ENCODE measurements at places on chromosomes 2 and 18.
A peak's percentile ranks its signal among the peaks of the same experiment; 100 is the strongest.

- peak; percentile 21 for DNase-seq
Measured at GRCh38 chr18:68568364-68569155, 146.3 kb downstream of the TMX3 start.

DNA sequence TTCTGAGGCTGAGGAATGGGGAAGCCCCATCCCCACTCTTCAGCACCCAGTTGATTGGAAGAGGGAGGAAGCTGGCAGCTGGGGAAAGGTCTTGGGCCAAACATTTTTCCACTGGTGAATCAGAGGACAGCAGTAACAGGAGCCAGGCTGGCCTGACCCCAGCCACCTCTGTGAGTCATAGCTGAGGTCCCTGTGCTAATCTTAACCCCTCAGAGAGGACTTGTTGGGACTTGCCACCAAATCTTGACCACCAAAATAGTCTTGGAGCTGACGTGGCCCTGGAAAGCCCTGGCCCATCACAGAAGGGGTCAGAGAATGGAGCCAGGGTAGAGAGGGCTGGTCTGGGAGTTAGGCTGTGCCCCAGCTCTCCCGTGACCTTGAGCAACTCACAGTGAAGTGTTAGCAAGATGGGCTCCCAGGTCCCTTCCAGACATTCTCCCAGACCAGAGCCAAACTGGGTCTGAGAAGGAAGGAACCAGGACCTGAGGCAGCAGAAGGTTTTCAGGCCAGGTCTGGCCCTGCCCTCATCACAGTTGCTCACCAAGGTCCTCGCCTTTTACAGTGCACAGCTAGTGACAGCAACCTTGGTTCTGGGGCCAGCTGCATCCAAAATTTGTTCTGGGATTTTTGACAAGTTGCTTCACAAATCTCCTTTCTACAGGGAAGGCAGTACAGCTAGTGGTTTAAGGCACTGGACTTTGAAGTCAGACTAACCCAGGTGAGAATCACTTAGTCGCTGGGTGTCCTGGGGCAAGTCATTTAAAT lies 266.6 kb downstream of the CYP26B1 start:
- DNase-seq, result no peak

DNA sequence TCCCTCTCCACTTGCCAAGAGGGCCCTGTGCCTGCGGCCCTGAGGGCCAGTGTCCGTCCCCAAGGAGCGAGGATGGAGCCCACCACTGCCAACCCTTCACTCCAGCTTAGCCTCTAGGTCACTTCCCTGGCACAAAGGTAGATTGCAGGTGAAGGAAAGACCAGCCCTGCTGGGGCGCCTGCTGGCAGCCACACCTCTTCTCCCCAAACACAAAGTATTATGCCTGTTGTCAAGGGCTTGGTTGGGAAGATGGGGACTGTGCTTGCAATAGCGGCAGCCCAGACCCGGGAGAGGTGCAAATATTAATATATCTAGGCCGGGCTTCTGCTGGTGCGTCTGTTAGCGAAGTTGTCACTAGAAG lies 7.7 kb downstream of the KCNF1 start:
- no peak for DNase-seq

- no peak for DNase-seq
Measured at GRCh38 chr18:44957025-44957424, 276.3 kb downstream of the SETBP1 start.

GRCh38 chr2:167697948-167698347 lies 549.4 kb downstream of the STK39 start:
- DNase-seq, result no peak

DNA sequence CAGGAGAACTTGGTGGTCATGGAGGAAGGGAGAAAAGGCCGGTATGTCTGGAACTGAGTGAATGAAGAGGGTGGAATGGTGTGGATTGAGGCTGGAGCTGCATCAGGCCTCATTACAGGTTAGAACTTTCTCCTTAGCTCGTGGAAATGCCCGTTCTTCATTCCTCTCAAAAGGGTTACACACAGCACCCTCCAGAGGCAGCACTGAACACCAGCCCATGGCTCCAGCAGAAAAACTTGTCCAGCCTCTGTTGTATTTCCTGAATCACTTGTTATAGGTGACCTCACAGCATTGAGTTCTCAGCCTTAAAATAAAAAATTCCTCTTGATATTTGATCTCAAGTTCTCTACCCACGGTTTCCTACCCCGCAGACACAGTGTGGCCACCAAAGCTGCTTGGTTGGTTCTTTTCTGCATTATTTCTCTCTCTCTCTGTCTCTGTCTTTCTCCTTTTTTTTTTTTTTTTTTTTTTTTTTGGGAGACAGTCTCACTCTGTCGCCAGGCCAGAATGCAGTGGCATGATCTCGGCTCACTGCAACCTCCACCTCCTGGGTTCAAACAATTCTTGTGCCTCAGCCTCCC lies 89.6 kb downstream of the ITGB1BP1 start:
- peak; percentile 68 for DNase-seq

DNA sequence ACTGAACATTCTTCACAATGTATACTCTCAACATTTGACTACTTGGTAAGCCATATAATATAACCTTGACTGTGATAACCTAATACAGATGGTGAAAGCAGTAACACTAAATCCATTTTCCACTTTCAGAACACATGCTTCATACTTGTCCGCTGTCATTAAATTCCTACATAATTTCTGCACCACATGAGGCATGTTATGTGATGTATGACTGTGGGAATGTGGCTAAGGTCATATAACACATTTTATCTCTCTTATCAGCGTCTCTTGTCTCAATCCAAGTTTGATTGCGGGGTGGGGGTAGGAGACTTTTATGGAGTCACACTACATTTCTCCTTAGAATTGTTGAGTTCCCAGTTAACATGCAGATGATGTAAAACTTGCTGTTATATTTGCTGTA lies 110.9 kb downstream of the MTCL1 start:
- no peak for DNase-seq

DNA sequence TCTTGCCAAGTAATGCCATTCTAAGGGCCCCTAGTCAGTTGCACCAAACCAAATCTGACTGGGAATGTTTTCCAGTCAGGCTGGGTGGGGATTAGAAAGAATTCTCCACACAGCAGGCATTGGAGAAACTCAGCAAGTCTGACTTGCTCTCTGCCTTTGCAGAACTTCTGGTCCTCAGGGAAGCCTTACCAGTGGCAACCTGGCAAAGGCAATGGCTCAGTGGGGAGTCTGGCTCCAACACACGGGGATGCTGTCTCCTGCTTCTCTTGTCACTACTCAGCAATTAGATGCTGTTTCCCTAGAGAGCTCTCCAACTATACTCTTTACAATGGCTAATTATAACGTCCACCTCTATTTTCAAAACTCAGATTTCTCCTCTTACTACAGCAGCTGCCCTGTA lies 810.7 kb downstream of the LRRTM4 start:
- DNase-seq, result no peak

GRCh38 chr2:230913406-230914143 lies 11.5 kb downstream of the GPR55 start:
- DNase-seq, result peak; percentile 74

GRCh38 chr18:30450927-30451326 lies 591.6 kb downstream of the DSC3 start:
- DNase-seq, result no peak

DNA sequence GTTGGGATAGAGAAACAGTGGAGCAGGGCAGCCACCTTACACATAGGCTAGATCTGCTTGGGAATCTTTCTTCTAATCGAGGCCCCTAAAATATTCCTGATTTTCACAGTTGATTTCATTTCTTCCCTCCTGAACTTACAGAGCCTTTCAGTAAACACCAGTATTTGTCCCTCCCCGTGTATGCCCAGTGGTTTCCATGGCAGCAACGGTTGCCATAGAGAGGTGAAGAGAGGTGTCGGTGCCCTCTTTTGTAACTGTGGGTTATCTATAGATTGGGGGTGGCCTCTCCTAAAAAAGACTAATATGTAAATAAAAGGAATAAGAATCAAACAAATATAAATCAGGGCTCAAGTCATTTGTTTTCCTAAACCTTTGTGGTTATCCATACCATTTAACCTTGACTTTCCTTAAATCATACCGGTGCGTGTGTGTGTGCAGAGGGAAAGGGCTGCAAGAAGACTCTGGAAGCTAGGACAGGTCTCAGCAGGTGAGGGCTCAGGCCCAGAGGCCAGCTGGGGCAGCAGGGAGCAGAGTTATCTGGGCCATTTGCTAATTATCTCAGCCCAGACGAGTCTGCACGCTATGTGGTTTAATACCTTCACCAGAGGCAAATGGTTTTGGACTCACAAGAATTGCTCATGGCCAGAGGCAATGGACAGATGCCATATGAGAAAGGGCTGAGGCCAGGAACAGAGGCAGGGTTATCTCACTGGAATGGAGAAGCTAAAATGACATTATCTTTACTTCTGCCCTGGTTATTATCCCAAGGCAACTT lies 35.5 kb downstream of the LIPG start:
- DNase-seq, result peak; percentile 37

DNA sequence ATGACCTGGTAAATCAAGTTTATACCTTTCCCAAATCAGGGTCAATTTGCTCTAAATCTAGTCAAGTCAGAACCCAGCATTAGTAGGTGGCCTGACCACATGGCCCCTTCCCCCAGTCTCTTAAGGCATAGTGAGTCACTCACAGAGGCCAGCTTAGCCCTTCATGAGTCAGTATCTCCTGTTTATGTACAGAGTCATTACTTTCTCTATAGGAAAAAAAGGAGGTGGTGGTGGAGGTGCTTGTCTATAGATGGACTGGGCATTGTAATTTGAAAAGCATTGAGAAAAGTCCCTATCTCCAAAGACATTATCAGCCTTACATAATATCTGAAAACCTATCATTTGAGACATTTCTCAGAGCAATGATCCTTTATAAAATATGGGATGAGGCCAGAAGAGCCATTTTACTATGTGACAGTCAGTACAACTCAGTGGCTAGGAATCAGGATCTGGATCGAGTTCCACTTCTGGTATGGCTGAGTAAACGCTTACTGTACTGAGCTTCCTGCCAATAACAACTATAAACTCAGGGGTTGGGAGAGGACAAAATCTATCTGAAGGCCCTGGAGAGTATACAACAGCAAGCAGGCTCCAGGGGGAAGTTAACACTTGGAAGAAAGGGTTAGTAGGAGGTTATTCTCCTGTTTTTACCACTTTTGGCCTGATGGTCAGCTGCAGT lies 22.5 kb upstream of the SIGLEC15 start:
- peak; percentile 36 for DNase-seq

- DNase-seq, result peak; percentile 67
Measured at GRCh38 chr2:138502255-138503086, 901 bp downstream of the SPOPL start.

DNA sequence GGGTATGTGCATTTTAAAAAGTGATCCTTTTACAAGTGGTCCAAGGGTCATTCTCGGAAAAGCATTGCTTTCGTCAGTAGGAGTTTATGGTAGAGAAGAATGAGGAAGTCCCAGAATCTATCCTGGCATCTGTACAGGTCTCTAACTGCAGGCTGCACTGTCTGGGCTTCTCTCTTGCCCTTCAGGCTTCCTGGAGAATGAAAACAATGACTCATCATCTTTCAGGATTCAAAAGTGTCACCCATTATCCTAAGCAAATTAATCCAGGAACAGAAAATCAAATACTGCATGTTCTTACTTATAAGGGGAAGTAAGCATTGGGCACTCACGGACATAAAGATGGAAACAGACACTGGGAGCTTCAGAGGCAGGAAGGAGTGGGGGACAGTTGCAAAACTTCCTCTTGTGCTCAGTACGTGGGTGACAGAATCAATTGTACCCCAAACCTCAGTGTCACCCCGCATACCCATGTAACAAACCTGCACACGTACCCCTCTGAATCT lies 60.2 kb upstream of the TXNDC2 start:
- peak; percentile 98 for DNase-seq

DNA sequence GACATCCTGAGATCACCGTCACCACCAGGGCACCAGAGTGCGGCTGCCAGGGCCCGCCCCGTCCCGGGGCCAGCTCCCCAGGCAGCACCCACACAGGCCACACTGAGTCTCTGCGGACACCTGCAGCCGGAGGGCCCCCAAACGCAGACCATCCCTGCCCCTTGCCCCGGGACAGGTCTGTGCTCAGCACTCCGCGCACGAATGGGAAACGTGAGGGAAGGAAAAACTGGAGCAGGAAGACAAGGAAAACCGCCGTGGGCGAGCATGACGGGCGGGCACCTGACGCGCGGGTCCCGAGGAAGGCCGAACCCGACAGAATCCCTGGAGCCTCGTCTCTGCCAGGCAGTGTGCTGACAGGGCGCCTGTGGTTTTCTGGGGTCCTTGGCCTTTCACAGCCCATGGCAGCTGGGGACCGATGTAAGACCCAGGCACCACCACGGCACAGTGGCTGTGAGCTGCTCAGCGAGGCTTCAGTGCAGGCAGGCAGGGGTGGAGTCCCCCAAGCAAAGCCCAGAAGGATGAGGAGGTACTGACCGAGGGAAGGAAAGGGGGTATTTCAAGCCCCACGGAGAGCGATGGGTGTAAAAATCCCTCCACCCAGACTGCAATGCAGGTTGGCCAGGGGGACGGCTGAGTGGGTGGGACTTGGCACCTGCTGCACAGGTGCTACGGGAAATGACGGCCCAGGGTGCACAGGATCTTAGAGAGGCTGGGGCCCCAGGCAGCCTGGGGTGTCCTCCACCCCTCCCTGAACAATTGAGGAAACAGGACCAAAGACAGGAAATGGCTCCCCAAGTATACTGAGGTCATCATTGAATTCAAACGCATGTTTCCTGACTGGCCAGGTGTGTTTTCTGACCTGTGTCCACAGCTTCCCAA lies 59.0 kb downstream of the PXDN start:
- DNase-seq, result no peak

- DNase-seq, result no peak
Measured at GRCh38 chr2:238421695-238422035, 5.1 kb upstream of the ASB1 start.

DNA sequence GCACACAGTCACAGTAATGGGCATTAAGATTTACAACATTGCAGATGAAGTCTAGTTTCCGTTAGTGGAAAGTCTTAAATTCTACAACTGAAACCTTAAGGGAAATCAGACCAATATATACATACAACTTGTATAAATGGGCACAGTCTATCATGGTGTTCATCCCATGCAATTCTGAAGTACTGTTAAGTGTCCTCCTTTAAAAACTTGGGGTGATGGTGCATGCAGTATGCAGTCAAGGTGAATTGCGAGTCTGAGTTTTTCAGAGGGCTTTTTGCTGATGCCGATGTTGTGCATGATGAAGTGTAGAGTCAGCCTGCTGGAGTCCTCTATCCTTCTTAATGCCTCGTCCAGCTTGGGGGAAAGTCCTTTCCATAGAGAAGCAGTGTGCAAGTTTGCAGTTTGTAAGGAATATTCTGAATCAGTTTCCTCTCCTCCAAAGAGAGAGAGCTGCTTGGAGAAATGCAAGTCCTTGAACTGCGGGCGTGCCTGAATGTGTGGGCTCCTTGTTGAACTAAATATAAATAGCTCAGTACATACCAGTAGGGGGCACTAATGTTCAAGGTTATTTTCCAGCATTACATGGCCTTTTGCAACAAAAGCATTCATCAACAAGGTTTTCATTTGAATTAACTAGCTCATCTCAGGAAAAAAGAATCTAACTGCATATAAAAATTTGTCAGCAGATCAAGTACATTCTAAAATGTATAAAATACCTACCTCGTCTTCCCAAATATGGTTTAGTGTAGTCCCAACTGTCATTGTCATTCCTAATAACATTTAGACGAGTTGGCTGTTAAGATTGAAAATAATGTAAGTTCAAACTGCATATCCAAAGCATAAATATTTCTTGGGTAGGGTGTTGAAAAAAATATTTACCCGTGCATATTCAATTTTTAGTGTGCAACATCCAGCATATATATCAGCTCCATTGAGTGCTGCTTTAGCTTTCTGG lies 21.3 kb downstream of the HNRNPLL start:
- peak; percentile 85 for DNase-seq

- DNase-seq, result no peak
Measured at GRCh38 chr2:180474716-180475115, 467.6 kb upstream of the CWC22 start.

GRCh38 chr2:216181953-216182461 lies 72.9 kb downstream of the XRCC5 start:
- no peak for DNase-seq

Measured in OCI-M1 (cell line).